ENCODE measurements at places on chromosomes 2 and 18.

DNA sequence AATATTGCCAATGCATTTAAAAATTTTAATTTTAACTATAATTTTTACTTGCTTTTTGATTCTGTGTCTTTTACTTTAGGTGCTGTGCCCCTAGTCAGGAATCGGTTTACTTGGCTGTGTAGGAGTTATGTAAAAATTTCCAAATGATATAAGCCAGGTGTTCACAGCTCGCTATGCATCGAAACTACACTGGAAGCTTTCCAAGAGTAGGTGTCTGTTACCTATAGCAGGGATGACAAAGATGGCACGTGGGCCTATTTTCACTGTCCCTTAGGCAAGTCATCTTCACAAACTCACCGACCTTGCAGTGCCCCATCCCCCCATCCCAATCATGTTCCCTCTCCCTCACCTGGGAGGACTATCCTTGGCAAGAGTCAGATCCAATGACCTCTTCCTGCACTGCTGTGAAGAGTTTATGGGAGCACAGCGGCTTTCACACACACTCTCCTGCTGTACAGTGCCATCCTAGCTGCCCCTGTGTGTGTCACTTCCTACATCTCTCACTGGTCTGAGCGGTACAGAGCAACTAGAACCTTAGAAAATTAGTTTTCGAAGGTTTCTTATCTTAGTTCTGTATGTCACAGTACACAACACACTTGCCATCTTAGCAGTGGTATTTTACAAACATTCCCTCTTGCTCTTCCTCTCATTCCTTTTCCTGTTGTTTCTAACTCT lies 49.2 kb upstream of the NAB1 start:
- no peak for DNase-seq

GRCh38 chr2:101123795-101124471 lies 27.2 kb downstream of the TBC1D8 start:
- DNase-seq: no peak

- DNase-seq: no peak
Measured at GRCh38 chr18:75304678-75305557, 94.3 kb downstream of the TSHZ1 start.

DNA sequence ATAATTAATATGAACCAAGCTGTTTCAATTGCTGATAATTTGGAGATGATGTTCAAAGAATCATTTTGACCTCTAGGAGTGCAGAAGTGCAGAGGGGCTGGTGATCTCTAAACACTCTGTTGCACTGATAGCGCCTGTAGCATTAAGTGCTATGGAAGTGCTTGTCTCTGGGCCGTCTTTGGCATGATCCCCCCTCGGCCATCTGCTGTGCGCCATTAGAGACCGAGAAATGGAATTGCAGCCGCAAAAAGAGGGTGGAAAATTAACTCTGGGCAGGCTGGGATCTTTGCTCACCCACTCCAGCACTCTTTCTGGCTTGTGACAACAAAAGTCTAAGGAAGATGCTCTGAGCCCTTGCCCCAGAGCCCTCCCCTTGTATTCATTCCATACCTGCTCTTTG lies 23.4 kb downstream of the AKAIN1 start:
- no peak for DNase-seq

DNA sequence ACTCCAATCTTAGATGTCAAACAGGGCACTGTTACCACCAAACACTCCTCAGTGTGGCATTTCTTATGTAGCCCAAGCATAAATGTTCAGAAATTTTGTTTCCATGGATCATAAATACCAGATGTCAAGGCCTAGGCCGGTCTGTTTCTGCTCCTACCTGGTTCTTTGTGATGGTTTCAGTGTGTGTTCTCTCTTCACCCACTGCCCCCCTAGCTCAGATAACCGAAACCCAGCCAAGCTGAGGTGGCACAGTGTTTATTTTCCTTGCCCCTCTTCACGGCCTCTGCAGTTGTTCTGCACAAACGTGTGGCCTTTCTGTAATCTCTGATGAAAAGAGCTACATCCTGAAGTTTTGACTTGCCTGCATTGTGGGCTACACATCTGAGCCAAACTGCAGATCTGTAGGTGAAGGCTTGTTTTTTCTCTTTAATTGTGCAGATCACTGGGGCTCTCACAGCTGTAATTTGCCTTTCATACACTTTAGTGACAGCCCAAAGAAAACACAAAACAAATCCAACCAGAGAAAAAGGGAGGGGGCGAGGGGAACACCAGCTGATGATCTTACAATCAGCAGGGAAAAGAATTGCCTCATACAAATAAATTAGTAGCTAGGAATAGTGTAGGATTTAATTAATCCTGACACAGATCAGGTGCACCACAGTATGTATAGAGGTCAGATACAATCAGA lies 99.1 kb downstream of the NRP2 start:
- DNase-seq: no peak

GRCh38 chr18:7334973-7335568 lies 104.2 kb downstream of the LRRC30 start:
- no peak for DNase-seq

- DNase-seq: no peak
Measured at GRCh38 chr2:168220965-168221819, 26.2 kb downstream of the STK39 start.

DNA sequence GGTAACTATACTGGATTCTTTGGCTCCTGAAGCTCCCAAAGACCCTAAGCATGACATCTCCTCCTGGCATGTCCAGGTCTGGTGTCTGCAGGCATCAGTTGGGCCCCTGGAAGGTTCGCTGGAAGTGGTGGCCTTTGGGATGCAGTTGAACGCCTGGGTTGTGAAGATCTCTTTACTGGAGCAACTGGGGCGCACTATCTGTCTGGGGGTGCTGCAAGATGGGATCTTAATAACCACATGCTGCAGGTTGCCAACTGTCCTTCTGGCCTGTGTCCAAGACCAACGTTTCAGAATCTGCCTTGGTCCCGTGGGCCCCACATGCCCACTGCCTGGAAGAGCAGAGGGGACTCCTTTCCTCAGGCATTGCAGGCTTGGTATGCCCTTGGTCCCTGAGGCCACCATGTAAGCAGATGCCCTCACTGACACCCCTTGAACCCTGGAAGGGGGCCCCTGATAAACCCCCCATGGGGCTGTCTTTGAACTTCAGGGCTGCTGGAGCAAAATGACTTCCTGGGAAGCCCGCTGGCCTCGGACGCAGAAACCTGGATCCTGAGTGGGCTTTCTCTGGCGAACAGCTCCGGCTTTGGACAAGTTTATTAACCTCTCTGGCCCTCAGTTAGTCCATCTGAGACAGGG lies 101.9 kb downstream of the TWIST2 start:
- DNase-seq: no peak

- DNase-seq: no peak
Measured at GRCh38 chr2:76998704-76999103, 523.5 kb downstream of the LRRTM4 start.

DNA sequence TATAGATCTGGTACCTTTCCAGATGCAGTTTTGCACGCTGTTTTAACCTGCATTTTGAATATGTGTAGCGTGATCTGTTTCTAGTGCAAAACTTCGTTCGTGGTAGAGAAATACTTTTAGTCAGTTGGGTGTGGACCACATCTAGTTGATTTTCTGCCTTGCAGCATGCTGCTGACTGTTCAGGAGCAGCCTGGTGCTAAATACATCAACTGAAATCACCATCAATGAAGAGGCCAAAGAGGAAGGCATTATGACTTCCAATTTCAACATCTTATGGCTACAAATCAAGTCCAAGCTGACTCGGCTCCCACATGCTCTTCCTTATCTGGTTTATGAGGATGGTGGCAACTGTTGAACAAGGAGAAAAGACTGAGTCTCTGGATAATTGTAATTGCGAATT lies 298.5 kb downstream of the ZNF521 start:
- no peak for DNase-seq

GRCh38 chr2:187877391-187877790 lies 323.2 kb upstream of the TFPI start:
- no peak for DNase-seq

- no peak for DNase-seq
Measured at GRCh38 chr18:46161703-46162396, 57.7 kb downstream of the HAUS1 start.

DNA sequence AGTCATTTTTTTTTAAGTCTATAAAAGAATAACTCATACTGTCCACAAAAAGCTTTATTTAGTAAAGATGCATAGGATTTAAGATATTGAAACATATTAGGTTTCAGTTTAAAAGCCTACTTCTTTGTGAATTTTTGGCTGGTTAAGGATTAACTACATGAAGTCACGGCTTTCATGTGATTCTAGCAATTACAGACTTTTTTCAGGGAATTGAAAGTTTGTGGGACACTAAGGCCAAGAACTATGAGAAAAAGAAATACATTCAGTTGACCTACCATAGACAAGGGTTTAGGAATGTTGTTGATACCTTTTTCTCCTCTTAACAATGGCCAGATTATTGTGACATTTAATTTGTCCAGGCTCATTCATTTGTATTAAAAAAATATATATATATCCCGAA lies 109.3 kb downstream of the MEIS1 start:
- no peak for DNase-seq

DNA sequence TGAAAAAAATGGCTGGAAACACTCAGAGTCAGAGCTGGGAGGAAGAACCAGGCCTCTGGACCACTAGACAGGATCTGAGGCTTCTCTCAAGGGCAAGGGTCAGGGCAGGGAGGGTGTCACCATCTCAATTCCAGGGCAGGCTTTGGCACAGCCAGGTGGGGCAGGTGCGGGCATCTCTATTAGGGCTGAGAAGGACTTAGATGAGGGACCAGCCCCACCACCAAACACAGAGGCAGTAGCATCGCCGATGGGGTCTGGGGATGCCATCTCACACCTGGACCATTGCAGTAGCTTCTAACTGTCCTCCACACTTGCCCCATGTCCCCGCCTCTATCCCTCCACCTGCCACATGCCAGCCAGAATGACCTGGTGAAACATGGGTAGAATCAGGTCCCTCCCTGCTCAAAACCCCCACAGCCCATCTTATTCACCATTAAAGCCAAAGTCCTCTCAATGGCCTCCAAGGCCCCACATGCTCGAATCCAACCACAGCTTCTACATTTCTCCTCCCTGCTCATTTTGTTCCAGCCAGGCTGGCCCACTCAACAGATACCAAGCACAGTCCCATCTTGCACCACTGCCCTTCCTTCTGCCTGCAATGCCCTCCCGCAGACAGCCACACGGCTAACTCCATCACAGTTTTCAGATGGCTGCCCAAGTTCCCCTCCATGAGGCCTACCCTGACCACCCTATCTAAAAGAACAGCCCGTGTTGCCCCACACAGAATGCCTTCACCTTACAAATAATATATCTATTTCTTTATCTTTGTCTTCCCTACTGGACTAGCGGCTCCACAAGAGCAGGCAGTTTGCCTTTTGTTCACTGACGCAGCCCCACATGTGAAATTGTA lies 177.4 kb downstream of the SMAD2 start:
- DNase-seq: no peak

DNA sequence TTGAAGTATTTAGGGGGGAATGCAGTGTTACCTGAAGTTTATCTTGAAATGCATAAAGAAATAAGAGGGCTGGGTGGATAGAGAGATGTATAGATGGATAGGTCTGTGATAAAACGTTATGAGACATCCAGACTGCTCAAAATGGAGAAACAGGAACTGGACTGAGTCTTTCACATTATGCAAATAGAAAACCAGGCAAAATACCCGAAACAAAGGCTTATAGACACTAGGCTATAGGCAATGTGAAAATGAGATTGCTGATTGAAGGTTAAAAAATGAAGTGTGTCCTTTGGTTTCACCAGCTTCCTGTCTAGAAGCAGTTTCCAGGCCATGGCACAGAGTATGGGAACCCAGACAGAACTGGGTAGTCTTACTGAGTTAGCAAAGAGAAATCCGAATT lies 24.9 kb upstream of the SLC3A1 start:
- DNase-seq: no peak

DNA sequence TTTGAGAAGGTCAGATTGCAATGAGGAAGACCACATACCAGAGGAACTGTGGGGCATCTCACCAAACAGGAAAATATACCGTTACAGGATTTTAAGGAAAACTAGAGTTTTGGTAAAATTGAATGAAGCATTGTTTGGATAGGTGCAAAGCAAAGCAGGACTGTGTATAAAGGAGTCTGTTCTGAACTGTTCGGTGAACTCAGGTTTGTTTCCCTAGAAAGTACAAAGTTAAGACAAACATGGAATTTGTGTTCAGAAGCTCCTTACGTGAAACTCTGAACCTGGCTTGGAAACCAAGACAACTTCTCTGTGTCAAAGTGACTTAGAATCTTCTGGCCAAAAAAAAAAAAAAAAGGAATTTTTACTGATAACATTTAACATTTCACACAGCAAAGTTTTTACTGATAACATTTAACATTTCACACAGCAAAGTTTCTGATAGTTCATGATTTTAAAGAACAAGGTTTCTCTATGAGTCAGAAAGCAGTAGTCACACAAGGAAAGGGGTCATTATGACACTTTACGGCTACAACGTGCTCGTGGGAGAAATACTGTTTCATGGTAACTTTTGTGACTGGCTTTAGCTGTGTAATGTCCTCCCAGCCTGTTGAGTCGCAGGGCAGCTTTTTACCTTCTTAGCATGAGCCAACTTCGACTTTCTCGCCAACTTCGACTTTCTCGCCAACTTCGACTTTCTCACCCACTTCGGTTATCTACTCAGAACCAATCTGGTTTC lies 21.2 kb upstream of the TET3 start:
- no peak for DNase-seq

- DNase-seq: no peak
Measured at GRCh38 chr18:35581546-35581897, at the start of gene GALNT1. GALNT1 (plus strand) TSS chr18:35581740; CDS start chr18:35654663, 72,923 bp downstream.

DNA sequence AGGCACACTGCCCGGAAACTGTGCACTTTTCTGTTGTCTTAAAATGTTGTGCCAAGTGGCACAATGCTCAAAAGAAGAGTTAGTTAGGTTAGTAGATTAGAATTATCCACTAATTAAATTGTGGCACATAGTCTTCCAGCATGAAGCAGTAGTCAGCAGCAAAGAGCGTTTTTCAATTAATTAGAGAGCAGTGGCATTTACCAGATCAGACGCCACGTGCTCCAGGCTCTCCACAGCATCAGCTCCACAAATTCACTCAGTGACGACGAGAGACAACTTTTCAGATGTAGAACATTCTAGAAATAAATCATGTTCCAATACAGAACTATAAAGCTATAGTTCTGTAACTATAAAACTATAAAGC lies 16.4 kb upstream of the RTTN start:
- no peak for DNase-seq

DNA sequence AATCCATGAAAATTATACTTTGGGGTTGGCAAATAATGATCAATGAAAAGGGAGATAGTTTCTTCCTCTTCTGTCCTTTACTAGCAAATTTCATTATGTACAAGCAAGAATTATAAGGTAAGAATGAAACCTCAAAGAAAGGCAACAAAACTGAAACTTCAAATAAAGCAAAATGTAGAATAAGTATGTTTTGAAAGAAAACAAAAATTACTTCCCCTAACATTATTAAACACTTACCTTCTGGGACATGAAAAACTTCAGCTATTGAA lies 29.4 kb downstream of the THADA start:
- DNase-seq: no peak

- no peak for DNase-seq
Measured at GRCh38 chr2:150211164-150211631, 276.3 kb downstream of the RND3 start.

GRCh38 chr18:52844323-52844722 lies 504.3 kb downstream of the DCC start:
- no peak for DNase-seq
